ENCODE measurements at places on chromosomes 4 and X.

DNA sequence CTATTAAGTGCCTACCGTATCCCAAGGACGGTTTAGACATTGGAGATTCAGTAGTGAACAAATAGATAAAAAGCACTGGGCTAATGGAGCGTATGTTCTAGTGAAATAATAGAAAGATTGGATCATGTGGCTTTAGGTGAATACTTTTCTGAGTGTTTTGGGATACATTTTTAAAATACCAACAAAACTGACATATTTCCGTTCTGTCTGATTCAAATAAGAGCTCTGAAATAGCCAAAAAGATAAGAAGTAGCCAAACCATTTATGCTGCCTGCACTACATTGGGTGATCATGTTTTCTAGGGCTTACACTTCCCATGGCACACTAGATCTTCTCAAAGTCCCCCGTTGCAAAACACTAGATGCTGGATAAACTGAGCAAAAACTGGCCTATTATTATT is 14.2 kb downstream of the IGFBP7 start:
- DNase-seq: no peak

DNA sequence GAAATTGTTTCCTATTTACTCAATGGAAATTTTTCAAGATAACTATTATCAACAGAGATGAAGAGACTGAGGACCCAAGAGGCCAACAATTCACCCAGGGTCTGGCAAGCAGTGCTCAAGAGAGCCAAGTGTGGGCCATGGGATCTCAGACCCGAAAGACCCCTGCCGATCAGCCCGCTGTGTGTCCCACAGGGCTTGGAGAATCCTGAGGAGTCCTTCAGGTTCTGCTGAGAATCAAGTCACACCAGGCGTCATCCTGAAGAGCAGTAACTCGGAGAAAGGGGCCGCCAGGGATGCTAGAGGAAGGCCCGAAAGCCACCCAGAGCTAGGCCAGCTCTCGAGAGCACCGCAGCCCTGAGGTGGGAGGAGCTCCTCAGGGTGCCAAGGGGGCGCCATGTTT is 48.7 kb downstream of the FGFRL1 start:
- DNase-seq: no peak

- no peak for DNase-seq
Measured at GRCh38 chr4:13174001-13174400, 310.1 kb downstream of the RAB28 start.

DNA sequence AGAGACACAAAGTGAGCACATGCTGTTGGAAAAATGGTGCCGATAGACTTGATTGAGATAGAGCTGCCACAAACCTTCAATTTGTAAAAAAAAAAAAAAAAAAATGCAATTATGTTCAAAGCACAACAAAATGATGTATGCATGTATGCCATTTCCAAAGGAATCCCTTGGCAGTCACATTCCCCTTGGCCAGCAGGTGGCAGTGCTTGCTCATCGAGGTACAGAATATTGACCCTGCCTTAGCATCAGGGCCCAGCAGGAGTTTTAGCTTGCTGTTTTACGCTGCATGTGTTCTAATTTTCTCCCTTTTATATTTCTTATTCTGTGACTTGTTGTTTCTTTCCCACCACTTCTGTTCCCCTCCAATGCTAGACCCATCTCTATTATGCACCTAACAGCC is 34.5 kb upstream of the CYBB start:
- peak; percentile 51 for DNase-seq

DNA sequence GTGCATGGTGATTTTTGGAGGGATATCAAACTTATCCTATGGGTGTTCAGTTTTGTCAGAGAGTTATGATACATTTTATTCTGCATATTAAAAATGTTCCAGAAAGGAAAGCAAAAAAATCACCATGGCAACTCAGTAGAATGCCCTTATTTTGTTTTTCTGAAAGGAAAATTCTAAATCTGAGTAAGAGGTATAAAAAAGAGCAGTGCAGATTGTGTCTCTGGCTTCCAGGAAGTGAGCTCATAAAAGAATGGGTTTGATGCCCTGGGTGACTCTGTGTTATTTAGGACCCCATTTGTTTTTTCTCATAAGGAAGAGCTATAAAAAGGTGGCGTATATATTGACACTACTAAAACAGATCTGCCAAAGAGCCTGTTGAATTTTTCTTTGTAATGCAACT is 128.8 kb downstream of the UCHL1 start:
- no peak for DNase-seq

DNA sequence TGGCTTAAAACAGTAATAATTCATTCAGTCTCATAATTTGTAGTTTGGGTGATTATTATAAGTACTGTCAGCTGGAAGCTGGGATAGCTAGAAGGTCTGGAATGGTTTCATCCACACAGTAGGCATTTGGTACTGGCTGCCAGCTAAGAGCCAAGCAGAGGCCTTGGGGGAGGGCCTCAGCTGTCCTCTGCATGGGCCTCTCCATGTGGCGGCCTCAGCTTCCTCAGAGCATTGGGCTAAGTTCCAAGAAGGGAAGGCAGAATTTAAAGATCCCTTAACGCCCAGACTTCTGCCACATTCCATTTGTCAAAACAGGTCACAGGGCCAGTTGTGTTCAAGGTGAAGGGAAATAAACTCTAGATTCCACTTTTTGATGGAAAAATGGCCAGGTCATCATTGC is 93.3 kb downstream of the NEUROG2 start:
- DNase-seq: no peak

DNA sequence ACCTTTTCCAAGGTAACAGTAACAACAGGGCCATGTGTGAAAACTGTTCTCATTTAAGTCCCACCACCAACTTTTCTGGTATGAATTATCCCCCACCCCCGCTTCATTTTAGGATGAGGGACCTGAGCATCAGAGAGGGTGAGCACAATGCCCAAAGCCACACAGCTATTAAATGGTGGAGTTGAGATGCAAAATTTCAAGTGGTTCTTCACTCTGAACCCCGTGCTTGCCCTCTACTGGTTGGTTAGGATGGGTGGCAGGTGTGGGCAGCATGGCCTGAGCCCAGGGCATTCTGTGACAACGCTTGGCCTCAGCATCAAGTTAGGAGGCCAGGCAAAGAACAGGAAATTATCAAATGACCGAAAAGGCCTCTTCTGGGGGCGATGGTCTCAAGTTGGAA is 33.5 kb downstream of the MED28 start:
- no peak for DNase-seq

DNA sequence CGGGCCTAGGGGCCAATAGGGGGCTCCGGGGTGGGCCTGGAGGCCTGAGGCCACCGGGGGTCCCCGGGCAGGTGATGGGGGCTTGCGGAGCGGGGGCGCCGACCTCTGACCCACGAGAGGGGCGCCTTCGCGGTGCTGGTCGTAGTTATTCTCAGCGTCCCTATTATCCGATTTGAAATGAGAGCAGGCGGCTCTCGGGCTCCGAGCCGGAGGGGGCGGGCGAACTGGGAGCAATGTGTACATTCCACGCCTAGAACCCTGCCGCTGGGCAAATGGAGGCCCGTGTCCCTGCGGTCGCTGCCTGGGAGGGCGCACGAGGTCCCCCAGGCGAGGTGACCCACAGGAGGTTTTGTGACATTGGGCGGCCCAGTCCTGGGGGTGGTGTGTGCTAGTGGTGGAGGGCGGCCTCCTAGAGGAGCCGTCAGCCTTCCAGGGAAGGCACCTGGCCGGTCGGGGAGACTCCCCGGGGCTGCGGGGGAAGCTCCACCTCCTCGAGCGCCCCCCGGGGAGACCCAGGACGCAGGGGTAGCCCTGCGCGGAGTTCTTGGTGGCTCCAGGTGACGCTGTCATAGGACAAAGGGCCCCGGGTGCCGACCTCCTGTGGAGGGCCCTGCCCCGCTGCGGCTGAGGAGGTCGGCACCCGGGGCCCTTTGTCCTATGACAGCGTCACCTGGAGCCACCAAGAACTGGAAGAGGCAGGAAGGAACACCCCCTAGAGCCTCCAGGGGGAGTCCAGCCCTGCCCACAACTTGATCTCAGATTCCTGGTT is 102.6 kb upstream of the PRKX start:
- DNase-seq: peak; percentile 20

- no peak for DNase-seq
Measured at GRCh38 chr4:123547216-123548165, 150.9 kb downstream of the SPRY1 start.

DNA sequence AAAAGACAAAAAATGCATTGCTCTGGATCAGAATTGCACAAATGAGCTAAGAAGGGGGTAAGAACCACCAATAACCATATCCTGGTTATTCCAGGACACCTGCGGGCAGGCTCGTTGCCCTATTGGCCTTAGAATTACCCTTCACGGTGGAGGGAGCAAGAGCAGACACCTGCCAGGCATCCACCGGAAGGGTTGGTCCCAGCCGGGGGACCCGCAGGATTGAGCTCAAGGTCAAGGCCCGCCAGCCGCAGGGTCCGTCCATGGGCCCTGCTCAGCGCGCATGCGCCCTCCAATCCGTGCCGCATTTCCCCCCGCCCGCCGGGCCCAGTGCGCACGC is 575 bp downstream of the SLC25A6 start:
- DNase-seq: peak; percentile 86

DNA sequence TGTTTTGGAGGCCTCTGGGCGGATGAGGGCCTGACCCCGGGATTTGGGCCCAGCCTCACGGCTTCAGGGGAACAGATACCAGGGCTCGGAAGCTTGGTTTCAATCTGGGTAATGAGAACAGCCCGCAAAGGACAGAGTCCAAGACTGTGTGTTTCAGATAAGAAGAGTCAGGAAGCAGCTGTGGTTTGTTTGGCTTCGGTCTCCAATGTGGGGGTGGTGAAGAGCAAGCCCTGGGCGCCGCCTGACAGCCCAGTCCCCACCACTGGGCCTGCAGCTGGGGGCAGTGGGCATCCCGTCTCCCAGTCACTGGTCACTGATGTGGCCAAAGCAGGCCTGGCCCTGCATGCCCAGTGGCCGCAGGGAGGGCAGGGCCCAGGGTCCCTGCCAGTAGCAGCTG is 9.1 kb downstream of the WFS1 start:
- no peak for DNase-seq
